Left ventricle myocardium inferior (tissue), 1 donor: ENCODE measurements at places on chromosomes 16 and 17. TPM values are rescaled to one million over a fixed set of nuclear protein-coding genes. Genes with fewer than 3 reads are reported as not detected.
A peak's percentile ranks its signal among the peaks of the same experiment; 100 is the strongest.

DNA sequence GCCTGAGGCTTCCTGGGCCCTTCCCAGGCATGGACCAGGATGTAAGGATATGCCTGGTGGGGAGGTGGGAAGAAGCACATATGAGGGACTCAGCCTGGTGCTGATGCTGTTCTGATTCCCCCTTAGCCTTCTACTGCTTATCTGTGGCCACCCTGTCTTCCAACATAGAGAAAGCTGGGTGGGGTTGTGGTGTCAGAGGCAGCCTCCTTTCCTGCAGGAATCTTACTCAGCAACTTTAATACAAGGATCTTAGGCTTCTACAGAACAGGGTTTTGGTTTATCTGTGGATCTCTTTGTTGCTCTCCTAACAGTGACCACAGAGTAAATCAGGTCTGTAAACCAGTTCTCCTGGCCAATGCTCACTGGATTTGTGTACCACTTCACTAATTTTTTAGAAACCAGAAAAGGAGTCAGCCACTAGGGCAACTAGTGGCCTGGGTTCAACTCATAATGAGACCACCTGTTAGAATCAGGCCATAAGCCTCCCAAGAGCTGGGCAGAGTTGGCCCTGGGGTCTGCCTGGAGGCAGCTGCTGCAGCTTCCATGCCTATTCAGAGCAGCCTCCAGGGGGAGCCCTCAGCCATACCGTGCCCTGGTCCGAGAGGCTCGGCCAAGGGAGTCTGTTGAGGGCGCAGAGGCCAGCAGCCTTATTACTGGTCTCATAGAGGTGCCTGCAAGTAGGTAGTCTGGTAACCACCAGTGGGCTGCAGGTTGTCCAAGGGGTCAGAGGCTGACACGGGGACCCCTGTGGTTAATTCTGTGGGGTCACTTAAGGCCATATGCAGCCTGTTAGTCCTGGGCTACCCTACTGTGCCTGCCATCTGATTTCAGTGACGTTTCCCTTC, 7.1 kb downstream of the HAS3 start:
- H3K27me3 ChIP-seq = peaks cover 6% of the 10 kb centered on the region
- H3K4me1 ChIP-seq = peaks cover 51% of the 10 kb centered on the region
- H3K4me3 ChIP-seq = no peak overlapping the region
- DNase-seq = peak; percentile 42

GRCh38 chr17:61537264-61537771, 53.7 kb downstream of the NACA2 start:
- no peaks in the 10 kb centered on the region for H3K4me1 ChIP-seq
- DNase-seq = no peak
- no peak overlapping the region for H3K4me3 ChIP-seq
- no peak overlapping the region for H3K27ac ChIP-seq

CNTNAP1 gene
- total RNA-seq = 4.2 TPM

GRCh38 chr16:30567991-30568638, 3.4 kb downstream of the ZNF688 start:
- no peak overlapping the region for H3K27ac ChIP-seq
- no peaks in the 10 kb centered on the region for H3K36me3 ChIP-seq
- DNase-seq = no peak
- peaks cover 36% of the 10 kb centered on the region for H3K4me1 ChIP-seq
- H3K4me3 ChIP-seq = no peak overlapping the region

- no peaks in the 10 kb centered on the region for H3K4me1 ChIP-seq
- H3K27me3 ChIP-seq = peaks cover 14% of the 10 kb centered on the region
- no peak for DNase-seq
- H3K36me3 ChIP-seq = no peaks in the 10 kb centered on the region
Measured at GRCh38 chr17:62188713-62189112, 123.6 kb upstream of the MED13 start.
